ENCODE measurements at places on chromosomes 12 and 14. TPM values are rescaled to one million over a fixed set of nuclear protein-coding genes. Genes with fewer than 3 reads are reported as not detected.

Gene TMEM117
- 35.3 TPM for total RNA-seq

Gene SCNN1A
- total RNA-seq: 20.3 TPM

Gene SLC4A8
- 17.5 TPM for total RNA-seq

Gene IGF1
- 66.9 TPM for total RNA-seq

Gene EML5
- total RNA-seq: 2.0 TPM

Gene KCNA1
- total RNA-seq: not detected

Gene SLC22A17
- total RNA-seq: 49.0 TPM
